ENCODE measurements at places on chromosomes 7 and 10.

- DNase-seq = no peak
Measured at GRCh38 chr10:13890233-13891127, 303.7 kb downstream of the PRPF18 start.

- peak; percentile 6 for DNase-seq
Measured at GRCh38 chr7:151632750-151633515, 113.2 kb upstream of the RHEB start.

- no peak for DNase-seq
Measured at GRCh38 chr10:97376413-97376812, 24.7 kb downstream of the RRP12 start.

DNA sequence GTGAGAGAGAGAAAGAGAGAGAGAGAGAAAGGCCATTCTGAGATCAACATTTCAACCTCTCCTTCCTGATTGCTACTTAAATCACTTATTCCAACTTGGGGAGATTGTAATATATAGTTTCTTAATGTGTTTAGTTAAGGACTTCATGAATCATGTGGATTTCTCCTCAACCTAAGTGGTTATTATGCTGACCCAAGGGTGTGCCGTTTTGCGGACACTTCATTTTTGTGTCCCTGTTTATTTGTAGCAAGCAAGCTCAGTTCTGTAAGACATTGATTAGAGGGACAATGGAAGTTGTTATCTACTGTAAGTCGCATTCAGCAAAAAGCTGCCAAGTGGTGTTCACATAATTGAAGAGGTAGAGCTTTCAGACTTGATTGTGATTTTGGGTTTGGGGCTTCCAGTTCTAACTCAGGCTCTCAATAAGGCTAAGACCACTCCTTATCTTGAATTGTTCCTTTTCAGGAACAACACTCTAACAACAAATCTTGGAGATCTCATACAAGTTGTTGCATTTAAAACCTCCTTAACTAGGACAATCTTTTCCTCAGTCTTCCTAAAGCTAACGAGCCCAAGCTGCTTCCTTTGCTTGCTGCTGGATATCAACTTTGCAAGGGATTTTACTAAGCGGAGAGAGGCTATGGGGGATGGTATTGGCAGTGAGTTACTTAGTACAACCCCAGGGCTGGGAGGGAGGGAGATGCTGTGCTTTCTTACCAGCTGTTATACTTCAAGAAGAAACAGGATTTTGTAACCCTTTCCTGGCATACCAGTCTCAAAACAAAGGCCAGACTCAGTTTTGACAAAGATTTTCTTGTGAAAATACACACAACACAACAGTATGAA lies 19.8 kb upstream of the COL1A2 start:
- no peak for DNase-seq

- DNase-seq = no peak
Measured at GRCh38 chr7:539731-540411, 20.2 kb upstream of the PDGFA start.

- DNase-seq = no peak
Measured at GRCh38 chr7:41930538-41931262, 227.8 kb upstream of the INHBA start.

- DNase-seq = no peak
Measured at GRCh38 chr10:44991571-44991970, 9.2 kb upstream of the ZNF22 start.

Data from esophagus squamous epithelium (tissue), 5 donors.